NCI-H187 (cell line): ENCODE measurements at places on chromosomes 12 and 14.

- no peak for DNase-seq
Observed at GRCh38 chr14:104749111-104749649, 3.8 kb upstream of the SIVA1 start.

- DNase-seq: no peak
Observed at GRCh38 chr14:51176839-51177238, 63.2 kb upstream of the TMX1 start.

- no peak for DNase-seq
Observed at GRCh38 chr12:6345319-6346091, 3.6 kb upstream of the TNFRSF1A start.

DNA sequence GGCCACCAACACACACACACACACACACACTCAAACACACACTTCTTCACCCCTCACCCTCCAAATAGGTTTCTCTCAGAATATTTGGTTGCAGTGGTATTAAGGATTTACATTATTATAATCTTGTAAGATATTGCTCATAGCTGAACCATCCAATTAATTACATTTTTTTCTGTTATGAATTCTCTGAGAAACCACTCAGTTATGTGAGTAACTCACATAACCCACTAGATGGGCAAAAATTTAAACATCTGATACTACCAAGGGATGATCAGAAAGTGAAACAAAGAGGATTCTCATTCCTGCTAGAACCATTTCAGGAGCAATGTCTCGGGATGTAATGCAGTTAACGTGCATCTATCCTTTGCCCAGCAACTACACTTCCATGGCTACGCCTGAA, 31.6 kb downstream of the TMTC1 start:
- no peak for DNase-seq

- DNase-seq: no peak
Observed at GRCh38 chr12:55652352-55652751, 15.7 kb downstream of the OR10P1 start.

DNA sequence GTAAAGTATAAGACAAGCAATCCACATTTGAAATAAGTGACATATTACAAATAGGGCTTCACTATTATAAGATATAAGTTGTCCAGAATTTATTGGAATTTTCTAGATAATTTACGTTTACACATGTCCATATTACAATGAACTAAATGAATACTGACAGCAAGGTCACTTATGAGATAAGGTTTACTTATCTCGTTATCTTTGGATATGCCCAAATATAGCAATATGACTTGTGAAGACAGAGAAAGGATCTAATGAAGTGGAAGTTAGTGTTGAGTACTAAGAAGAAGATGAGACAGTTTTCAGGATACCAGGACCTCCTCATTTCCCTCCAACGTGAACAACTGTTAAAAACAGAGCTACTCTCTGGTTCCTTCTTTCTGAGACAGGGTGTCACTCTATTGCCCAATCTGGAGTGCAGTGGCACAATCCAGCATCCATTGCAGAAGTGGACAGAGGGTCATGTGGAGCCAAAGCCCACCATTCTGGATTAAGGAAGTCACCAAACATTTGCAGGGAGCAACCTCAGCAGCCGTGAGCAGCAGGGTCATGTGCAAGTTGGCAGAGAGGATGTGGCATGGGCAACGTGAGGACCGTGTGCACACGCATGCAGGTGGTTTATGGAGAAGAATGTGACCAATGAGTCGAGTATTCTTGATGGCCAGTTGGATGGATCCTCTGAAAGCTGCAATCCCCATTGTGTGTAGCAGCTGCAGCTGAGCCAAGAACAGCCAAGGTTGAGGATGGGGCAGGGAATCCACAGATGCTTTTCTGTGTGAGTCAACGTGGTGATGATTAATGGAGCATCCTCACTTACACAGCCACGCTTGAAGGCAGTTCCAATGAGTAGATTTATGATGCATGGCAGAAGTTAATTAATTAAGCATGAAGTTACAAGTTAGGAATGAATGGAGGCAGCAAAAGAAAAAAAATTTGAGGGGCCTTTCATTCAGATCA, 111.0 kb downstream of the BICD1 start:
- DNase-seq: peak; percentile 80
